ENCODE measurements at places on chromosomes 12 and 14.

DNA sequence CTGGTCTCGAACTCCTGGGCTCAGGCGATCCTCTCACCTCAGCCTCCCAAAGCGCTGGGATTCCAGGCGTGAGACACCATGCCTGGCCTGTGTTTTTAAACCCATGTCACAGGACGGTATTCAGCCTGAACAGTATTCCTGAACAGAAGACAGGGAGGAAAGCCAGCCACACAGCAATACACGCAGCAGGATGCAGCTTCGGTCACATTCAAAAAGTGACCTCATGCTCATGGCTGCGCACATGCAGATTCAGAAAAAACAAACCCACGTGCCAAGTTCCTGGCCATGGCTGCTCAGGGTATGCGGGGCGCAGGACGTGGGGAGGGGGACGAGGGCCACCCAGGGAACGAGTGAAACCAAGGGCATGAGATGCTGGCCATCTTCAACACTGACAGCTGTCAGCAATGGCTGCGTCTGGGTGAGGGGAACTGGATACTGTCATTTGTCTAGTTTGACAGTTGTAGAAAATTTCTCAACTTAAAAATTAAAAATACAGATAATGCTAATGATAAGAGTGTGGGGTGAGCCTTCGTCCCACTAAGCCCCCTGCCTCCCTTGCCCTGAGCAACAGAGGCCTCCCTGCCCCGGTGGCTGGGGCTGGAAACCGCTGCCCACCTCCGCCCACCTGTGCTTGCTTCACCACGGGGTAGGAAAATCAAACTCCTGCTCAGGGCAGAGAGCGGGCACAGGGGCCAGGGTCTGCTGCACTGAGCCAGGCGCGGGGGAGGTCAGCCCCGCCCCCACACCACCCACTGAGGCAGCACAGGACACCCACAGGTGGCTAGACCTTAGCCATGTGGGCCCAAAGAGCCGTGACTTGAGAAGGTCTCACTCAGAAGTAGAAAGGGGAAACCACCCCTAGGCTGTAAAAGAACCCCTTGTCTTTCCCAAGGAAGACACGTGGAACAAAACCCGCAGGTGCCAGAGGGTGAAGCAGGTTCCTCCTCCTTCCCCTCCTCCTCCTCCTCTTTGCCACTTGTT lies 84.2 kb downstream of the SCARB1 start:
- no peak for DNase-seq

DNA sequence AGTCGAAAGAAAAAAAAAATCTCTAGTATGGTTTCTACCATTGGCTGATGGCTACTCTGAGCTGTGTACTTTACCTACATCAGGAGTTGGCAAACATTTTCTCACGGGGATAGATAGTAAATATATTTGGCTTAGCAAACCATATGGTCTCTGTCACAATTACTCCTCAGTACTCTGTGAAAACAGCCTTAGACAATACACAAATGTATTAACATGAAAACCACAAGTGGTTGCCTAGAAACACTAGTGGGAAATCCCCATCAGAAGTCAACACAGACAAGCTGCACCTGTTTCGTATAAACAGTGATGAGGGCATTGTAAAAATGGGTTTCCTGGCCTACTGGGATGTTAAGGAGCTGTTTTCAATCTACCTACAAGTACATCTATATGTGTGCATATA lies 84.6 kb upstream of the NAV3 start:
- DNase-seq: no peak

DNA sequence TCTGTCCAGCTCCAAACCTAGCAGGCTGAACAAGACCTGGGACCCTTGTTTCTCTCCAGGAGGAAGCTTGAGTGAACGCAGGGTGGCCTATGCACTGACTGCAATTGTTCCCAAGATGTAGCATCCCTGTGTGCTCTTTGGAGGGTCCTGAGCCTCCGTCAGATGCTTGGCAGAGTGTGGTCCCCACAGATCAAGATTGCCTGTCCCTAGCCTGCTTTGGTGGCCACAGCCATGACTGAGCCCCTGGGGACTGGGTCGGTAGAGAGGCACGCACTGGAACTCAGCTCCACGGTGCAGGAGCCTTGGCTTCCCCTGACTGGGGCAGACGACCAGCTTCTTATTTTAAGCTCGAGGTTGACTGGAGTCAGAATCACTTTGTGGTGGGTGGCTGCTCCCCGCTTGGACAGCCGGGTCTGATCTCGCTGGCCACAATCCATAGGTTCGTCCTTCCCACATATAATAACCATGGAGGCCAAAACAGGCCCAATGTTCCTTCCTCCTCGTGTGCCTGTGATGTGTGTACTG lies 97.8 kb downstream of the LGMN start:
- no peak for DNase-seq

GRCh38 chr12:15020156-15020555 lies 47.3 kb downstream of the PDE6H start:
- DNase-seq: no peak

All from frontal cortex (tissue), 4 donors.